Hindlimb muscle (tissue), 1 donor: ENCODE measurements at places on chromosomes 16 and 17.

GRCh38 chr16:78284326-78284725 is 184.9 kb downstream of the WWOX start:
- no peak for DNase-seq

- DNase-seq: no peak
These were observed 236.3 kb downstream of the SEC14L1 start for GRCh38 chr17:77376795-77377709.

- DNase-seq: no peak
These were observed 3.3 kb upstream of the ACSF2 start for GRCh38 chr17:50422738-50423137.

DNA sequence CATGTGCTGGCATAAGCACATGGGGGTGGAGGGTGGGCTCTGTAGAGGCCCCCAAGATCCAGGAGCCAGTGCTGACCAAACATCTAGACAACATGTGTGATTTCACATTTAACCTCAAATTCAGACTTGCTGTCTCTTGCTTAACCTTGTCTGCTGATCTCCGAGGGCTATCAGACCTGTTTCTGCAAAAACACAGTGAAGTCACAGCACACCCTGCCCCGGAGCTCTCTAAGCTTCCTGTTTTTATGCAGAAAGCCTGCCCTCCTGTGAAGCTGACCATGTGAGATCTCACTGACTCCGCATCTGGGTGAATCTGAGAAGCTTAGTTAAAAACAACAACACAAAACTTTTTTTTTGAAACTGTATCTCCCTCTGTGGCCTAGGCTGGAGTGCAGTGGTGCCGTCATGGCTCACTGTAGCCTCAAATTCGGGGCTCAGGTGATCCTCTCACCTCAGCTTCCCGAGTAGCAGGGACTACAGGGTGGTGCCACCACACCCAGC is 6.6 kb upstream of the DPEP2 start:
- DNase-seq: no peak

DNA sequence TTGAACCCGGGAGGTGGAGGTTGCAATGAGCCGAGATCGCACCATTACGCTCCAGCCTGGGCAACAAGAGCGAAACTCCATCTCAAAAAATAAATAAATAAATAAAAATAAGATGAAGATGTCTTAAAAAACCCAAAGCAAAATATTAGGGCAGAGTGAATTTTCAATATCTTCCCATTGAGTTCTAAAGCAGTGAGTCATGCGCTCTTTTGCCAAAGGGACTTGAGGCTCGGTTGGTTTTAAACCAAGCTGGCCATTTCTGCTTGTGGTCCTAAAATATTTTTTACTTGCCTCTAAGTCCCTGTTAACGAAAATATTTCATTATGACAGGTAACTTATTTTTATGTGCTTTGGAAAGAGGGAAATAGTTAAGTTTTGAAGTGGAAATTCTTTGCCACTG is 4.7 kb downstream of the PAFAH1B1 start:
- no peak for DNase-seq

- DNase-seq: no peak
These were observed 5.2 kb upstream of the ATP6V0A1 start for GRCh38 chr17:42453439-42453838.

DNA sequence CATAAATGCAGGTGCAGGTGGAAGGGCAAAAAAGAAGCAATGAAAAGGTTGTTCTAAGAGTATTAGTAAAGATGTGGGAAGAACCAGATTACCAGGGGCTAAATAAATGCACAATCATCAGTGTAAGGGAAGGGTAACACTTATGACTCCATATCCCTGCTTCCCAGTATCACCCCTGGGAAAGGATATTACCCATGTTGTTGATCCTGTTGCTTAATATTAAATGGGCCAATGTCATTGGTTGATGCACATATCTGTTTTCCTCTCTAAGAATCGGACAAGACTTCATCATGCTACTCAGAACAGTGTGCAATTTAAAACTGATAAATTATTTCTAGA is 34.7 kb upstream of the ABCA6 start:
- no peak for DNase-seq

DNA sequence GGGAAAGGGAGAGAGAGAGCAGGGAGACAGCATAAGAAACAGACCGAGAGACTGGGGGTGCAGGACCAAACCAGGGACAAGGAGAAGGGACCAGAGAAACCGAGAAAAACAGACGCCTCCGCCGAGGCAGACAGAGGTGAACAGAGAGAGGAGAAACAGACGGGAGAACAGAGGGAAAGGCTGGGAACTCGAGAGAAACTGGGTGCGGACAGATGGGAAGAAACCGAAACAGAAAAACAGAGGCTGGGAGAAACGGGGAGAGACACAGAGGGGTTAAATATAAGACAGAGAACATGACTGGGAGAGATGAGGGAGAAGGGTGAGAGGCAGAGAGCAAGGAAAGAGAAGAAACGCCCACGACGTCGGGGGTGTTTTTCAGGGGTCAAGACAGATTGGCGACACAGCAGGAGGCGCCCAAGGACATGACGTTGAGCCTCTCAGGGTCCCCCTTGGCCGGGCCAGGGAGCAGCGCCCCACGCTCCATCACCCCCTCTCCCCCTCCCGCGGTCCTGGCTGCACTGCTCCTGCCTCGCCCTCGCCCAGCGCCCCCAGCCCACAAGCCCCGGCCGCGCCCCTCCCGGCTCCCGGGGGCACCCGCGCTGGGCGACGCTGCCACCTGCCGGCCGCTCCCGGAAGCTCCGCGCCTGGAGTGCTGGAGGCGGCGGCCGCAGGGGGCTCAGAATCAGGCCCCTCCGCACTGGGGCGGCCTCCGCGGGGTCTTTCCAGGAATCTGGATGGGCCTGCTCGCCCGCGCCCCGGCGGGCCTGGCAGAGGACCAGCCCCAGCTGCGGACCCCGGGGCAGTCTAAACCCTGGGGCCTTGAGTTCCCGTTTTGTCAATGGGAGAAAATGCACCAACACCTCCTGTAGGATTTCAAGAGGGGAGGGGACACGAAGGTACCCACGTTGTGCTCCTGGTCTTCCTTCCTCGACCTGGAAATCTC is 1.3 kb upstream of the TMEM92 start:
- peak; percentile 76 for DNase-seq

- DNase-seq: no peak
These were observed 89.5 kb downstream of the RAP1GAP2 start for GRCh38 chr17:2885733-2886132.

- no peak for DNase-seq
These were observed 185.9 kb downstream of the KCNJ2 start for GRCh38 chr17:70355185-70355584.

- DNase-seq: peak; percentile 21
These were observed 6.3 kb downstream of the VWA3A start for GRCh38 chr16:22098405-22099255.

GRCh38 chr17:34368946-34369500 is 6.0 kb upstream of the CCL1 start:
- DNase-seq: no peak

GRCh38 chr16:85768199-85768598 is 17.3 kb upstream of the C16orf74 start:
- DNase-seq: no peak

DNA sequence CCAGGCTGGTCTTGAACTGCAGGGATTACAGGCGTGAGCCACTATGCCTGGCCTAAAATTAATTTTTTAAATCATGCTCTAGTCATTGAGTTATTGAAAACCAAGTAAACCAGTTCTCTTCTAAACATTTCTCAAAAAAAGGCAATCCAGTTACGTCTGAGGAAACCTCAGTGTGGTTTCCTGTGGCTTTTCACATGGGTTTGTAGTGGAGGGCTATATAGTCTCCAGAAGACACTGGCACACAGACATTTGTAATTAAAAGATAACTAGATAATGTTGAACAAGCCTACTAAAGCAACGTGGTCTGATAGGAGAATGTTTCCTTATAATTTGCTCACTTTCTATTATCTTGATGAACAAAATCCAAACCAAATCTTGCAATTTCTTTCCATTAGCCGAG is 5.2 kb upstream of the TOB1 start:
- DNase-seq: no peak

DNA sequence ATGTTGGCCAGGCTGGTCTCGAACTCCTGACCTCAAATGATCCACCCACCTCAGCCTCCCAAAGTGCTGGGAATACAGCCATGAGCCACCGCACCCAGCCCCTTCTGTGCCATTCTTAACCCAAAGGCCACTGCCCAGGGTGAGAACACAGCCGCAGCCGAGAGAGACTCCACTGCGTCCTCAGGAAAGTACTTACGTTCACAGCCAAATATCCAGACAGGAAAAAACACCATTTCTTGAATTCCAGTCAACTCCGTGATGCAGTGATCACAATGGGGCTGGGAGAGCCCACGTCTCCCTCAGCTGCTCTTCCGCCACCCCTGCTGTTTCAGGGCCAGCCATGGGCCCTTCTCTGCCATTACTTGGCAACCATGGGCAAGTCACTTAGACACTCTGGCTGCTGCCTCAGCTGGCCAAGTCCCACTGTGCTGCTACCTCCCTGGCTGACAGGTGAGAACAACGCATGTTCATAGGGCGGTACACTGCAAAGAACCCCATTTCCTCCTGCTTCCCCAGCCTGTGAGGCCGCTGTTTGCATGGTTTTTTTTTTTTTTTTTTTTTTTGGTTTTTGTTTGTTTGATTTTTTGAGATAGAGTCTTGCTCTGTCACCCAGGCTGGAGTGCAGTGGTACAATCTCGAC is 4.3 kb downstream of the CDIP1 start:
- no peak for DNase-seq

DNA sequence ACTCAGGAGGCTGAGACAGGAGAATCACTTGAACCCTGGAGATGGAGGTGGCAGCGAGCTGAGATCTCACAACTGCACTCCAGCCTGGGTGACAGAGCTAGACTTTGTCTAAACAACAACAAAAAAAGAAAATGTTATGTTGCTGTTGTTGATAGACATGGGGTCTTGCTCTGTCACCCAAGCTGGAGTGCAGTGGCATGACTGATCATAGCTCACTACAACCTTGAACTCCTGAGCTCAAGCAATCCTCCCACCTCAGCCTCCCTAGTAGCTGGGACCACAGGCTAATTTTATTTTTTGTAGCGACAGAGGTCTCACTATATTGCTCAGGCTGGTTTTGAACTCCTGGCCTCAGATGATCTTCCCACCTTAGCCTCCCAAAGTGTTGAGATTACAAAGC is 20.0 kb downstream of the FBXO47 start:
- DNase-seq: no peak

DNA sequence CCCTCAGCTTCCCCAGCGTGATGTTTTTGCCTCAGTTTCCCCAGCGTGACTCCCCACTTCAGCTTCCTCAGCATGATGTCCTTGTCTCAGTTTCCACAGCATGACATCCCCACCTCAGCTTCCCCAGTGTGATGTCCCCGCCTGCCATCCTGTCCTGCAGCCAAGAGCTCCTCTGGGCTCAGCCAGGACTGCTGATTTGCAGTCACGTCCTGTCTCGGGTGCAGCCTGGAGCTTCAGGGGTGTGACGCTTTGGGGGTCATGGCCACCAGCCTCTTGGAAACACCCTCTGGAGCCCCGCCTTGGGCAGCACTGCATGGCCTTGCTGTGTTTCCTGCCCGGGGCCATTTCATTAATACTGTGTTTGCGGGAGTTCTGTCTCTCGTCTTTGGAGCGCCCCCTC is 16.5 kb upstream of the NUDT16L1 start:
- no peak for DNase-seq

- DNase-seq: no peak
These were observed 2252.0 kb downstream of the TP53TG3F start for GRCh38 chr16:35711435-35711834.

- DNase-seq: no peak
These were observed 67.3 kb downstream of the RAI1 start for GRCh38 chr17:17748604-17749003.

DNA sequence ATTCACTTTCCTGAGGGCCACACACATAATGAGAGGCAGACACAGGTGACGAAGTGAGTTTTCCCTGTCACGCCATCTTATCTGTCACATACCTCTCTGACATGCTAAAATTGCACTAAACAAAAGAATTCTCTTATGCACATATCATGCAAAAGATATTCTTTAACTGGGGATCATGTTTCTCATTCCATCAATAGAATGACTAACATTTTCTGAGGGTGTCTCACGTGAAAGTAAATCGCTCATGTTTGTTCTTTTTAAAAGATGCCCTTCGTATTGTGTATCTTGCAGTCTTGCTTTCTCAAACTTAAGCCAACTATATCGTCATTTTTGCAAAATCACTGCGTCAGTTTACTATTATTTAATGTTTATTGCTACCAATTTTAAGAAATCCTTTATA is 306.4 kb downstream of the WWOX start:
- no peak for DNase-seq
